ENCODE measurements at places on chromosomes 2 and 18. TPM values are rescaled to one million over a fixed set of nuclear protein-coding genes. Genes with fewer than 3 reads are reported as not detected.

The ELOA2 gene
- total RNA-seq = not detected

The COL5A2 gene
- total RNA-seq = 56.2 TPM

The ABHD1 gene
- 0.36 TPM for total RNA-seq

The B4GALT6 gene
- total RNA-seq = 1.4 TPM

The ANKRD30B gene
- total RNA-seq = 0.51 TPM

The DNAJC5G gene
- total RNA-seq = not detected

The C2orf76 gene
- total RNA-seq = 10.2 TPM

- no peak for DNase-seq
Measured at GRCh38 chr2:57880446-57880845, 166.2 kb upstream of the VRK2 start.

- DNase-seq = no peak
Measured at GRCh38 chr2:240613781-240614180, 11.5 kb upstream of the GPR35 start.

- no peak for DNase-seq
Measured at GRCh38 chr18:35227254-35227653, 13.6 kb upstream of the ZNF397 start.

- no peak for DNase-seq
Measured at GRCh38 chr18:50125456-50125855, 69.5 kb downstream of the MYO5B start.

DNA sequence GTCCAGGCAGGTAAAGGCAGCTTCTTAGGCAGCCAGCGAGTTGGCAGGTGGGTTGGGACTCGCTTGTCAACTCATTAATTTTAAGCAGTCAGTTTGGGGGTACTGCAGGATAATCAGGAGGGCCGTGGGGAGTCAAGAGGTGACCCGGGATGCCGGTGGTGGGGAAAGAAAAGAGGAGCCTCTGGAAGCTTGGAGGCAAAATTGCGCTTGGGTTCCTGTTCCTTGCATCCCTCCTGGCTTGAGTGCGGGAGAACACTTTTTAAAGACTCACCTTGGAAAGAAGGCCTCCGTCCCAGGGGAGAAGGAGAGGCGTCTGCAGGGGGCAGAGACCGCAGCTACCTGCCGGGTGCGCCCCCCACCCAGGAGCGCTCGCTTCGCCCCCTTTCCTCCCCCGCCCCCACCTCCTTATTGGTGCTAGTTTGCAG, at the start of gene KCNJ3:
Gene KCNJ3, plus strand, starts transcription at position 400 of the 425 bp plus-strand sequence. CDS start 81 bp downstream, outside the sequence.
- DNase-seq = no peak

DNA sequence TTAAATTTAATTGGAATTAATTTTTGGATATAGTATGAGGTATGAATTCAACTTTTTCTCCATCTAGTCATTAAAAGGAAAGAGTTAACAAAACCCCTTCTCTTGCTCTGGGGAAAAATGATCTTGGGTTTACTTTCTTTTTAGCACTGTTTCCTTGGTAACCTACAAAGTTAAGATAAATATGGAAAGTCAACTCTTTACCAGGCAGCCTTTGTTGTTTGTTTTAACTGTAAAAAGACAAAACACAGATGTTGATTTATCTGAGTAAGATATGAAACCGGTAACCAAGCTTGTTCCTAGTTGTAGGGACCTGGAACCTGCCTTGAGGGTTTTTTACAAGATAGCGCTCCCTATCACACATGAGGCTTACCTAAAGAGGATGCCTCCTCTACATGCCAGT, 10.1 kb upstream of the SANBR start:
- no peak for DNase-seq

GRCh38 chr2:134468776-134469175, 214.9 kb downstream of the MGAT5 start:
- no peak for DNase-seq

GRCh38 chr2:51959696-51960095, 927.8 kb upstream of the NRXN1 start:
- DNase-seq = peak; percentile 46

DNA sequence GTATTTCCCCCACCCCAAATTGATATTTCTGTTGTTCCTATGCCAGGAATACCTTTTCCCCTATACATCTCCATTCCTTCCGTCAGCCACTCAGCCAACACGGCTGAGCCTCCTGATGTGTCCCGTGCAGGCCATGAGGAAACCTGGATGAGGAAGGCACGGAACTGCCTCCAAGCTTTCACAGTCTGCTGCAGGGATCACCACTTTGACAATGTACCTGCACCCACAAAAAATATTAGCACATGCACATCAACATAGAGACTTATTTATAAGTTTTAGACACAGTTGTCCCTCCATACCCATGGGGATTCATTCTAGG, 101.4 kb upstream of the PPP1CB start:
- DNase-seq = no peak

GRCh38 chr2:102433973-102434654, 11.2 kb downstream of the IL18RAP start:
- no peak for DNase-seq

DNA sequence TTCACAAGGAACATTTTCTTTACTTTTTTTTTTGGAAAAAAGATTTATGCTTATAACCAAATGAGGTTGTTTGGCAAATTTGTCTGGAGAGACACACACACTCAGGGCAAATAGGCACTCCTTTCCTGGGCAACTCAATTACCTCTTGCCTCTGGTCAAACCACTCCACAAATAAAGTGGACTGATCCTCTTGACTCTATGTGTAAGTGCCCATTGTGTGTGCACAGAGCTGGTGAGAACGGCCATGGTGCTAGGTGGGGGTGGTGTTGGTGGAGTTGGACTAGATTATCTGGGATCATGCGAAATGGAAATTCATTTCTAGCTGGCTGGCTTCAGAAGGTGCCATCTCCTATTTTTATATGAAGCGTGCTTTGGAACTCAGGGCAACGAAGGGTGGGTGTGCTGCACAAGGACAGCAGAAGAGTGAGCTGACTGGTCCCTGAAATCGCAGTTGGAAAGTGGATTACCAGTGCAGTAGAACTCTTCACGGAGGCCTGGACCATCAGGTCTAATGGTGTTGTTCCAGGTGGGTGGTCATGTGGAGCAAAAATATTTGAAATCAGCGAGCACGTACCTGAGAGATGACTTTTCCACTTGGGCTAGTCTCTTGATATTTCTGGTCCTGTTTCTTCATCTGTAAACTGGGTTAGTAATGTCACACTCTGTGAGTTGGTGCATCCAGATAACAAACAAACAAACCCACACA, 149.9 kb downstream of the RPIA start:
- no peak for DNase-seq

DNA sequence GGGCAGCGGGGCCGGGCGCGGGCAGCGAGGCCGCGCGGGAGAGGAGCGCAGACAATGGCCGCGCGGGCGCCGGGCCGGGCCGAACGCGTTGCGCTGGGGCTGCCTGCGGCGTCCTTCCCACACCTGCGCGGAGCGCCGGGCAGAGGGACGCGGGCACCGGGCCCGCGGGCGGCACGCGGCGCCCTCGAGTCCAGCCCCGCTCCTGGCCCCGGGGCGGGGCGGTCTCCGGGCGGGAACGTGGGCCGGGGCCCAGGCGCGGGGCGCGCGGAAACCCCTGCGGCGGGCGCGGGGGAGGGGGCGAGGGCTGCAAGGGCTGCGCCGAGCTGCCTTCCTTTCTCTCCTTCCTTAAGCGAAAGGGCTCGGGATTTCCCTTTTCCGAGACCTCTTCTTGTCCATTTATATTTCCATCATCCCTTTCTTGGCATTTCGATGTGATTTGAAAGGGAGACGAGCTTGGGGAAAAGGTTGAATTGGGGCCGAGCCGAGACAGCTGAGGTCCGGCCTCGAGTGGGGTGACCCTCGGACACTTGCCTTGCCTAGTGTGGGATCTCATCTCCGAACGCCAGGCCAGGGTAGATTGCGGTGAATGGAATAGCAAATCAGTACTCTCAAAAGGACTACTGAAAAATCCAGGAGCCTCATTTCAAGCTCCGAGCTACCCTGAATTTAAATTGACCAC, 676 bp downstream of the KLHL23 start:
- peak; percentile 24 for DNase-seq

DNA sequence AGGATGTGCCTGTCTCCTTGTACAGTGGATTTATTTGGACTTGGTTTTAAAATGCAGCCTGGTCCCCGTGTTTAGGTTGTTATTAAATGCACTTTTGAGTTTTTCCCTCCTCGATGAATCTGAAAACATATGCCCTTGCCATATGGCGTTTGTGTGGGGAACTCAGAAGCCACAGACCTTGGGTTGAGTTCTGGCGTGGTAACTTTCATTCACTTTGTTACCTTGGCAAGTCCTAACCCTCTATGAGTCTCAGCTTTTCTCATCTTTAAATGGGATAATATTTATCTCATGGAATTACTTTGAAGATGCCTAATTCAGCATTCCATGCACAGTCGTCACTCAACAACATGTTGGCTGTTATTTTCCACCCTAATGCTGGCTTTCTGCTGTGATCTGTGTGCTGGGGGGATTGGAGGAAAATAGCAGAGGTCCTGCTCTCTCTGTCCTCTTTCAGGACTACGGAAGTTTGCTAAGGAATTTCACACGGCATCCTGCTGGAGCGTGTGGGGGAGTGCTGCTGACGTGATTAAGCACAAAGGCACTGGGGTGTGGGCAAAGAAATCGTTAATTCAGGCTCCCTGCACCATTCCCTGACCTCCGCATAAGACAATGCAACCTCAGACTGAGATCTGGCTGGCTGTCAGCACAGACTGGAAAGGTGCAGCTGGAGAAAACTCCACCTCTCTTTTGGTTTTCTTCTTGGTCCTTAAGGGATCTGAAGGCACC, 61.7 kb downstream of the LDLRAD4 start:
- DNase-seq = no peak

- DNase-seq = peak; percentile 80
Measured at GRCh38 chr2:31197166-31197565, 20.1 kb downstream of the CAPN14 start.

DNA sequence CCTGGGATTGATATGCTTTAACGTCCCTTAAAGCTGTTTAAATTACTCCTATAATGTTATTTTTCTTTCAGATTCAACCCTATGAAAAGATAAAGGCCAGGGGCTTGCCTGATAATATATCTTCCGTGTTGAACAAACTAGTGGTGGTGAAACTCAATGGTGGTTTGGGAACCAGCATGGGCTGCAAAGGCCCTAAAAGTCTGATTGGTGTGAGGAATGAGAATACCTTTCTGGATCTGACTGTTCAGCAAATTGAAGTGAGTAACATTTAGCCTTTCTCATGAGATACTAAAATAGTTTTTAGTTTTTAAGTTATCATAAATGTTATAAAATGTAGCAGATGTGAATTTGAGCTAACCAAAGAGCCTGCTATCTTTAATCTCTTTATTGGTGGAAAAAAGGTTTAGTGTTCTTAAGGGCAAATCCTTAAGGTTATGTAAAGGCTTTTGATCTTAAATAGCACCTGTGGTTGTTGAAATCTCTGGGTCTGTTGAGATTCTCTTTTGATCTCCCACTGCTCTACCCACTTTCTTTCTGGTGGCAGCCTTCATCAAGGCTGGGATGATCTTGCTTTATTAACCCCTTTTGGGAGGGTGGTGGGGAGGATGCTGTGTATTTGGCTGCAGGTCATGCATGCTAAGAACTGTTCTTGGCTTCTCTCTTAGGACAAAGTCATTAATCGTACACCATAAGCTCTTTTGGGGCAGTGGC, 40.9 kb downstream of the UGP2 start:
- DNase-seq = no peak

GRCh38 chr2:46170611-46171350, 126.4 kb upstream of the EPAS1 start:
- DNase-seq = no peak

DNA sequence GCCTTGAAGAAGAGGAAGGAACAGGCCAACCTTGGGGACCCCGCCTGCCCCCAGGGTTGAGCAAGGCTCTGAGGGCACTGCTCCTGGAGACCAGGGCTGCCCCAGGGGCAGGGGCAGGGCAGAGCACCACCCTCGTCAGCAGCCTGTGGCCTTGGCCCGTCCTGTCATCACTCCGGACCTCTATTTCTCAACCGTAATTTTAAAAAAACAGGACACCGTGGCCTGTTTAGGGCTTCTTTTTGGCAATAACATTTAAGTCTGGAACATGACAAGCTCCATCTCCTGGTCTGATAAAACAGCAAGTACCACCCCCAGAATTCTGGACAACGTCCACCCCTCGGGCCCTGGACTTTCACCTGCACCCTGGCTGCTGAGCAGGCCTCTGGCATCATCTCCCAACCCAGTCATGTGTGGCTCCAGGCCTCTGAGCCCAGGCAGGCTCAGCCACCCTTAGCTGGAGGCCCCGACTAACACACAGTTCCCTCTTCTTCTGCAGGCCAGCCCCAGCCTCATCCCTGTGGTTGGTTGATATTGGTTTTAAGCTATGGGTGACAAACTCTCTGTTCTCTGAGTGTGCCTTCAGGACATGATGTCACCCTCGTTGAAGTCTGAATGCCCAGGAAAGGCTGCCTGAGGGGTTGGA, 22.6 kb upstream of the ID2 start:
- no peak for DNase-seq

GRCh38 chr2:76472946-76473345, 762.2 kb upstream of the GCFC2 start:
- DNase-seq = no peak

GRCh38 chr18:63892566-63892965, 5.1 kb downstream of the SERPINB2 start:
- DNase-seq = no peak

- no peak for DNase-seq
Measured at GRCh38 chr18:31667185-31667584, 17.2 kb downstream of the B4GALT6 start.

DNA sequence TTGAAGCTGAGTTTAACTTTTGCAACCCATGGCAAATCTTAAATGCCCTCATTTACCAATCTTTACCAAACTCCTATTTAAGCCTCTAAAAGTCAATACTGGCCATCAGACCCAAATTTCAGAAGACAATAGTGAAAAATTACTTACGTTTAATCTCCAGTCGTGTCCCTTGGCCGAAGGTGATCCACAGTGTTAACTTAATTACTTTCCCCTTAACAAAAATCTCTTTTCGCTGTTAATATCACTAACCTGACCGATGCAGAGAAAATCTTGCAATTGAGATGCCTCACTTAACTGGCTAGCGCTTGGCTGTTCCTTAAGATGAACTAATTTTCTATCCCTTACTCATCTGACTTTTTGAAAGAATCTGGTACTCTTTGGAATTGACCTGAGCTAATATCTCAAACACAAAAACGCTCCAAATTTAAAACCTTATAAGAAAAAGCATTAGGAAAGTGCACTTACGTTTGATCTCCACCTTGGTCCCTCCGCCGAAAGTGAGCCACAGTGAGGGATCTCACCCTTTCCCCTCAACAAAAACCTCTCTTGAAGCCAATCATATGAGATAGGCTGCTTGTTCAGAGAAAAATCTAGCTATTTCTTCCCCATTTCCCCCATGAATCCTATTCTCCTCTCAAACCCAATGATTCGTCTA, 169.1 kb downstream of the RPIA start:
- no peak for DNase-seq

- peak; percentile 62 for DNase-seq
Measured at GRCh38 chr2:233053928-233054784, 6.0 kb upstream of the INPP5D start.

- no peak for DNase-seq
Measured at GRCh38 chr2:1709335-1709605, 35.0 kb downstream of the PXDN start.

Data from PC-3 (cell line).